ENCODE measurements at places on chromosomes 7 and 10.

DNA sequence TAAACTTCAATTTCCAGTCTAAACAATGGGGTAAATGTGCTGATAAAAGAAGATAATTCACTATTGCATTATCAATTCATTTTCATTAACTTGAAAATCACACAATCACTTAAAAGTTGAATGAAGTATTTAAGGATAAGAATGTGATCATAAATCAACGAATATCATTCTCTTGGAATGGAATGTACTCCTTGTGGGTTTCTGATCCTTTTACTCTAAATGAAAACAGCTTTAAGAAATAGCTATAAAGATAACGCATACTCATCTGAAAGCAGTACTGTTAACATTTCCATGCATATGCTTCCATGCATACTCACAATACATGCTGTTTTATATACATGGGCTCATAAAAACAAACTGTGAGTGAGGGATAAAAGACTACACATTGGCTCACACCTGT lies 108.8 kb downstream of the ATE1 start:
- no peak overlapping the region for H3K27ac ChIP-seq
- H3K27me3 ChIP-seq: no peaks in the 10 kb centered on the region
- H3K36me3 ChIP-seq: peaks cover 4% of the 10 kb centered on the region
- no peak overlapping the region for H3K4me3 ChIP-seq
- DNase-seq: no peak

- DNase-seq: no peak
- no peak overlapping the region for H3K4me3 ChIP-seq
- H3K27me3 ChIP-seq: peaks cover 15% of the 10 kb centered on the region
- no peak overlapping the region for H3K27ac ChIP-seq
These were observed 3.1 kb upstream of the C10orf90 start for GRCh38 chr10:126673565-126673964.

GRCh38 chr10:132320654-132321469 lies 11.1 kb upstream of the LRRC27 start:
- H3K27ac ChIP-seq: no peak overlapping the region
- no peak overlapping the region for H3K4me3 ChIP-seq
- no peaks in the 10 kb centered on the region for H3K27me3 ChIP-seq
- DNase-seq: no peak
- H3K4me1 ChIP-seq: no peaks in the 10 kb centered on the region

- H3K27me3 ChIP-seq: no peaks in the 10 kb centered on the region
- H3K27ac ChIP-seq: peak overlapping the region; percentile 84
- no peaks in the 10 kb centered on the region for H3K36me3 ChIP-seq
- H3K4me3 ChIP-seq: peak overlapping the region; percentile 51
- no peak for DNase-seq
These were observed 178.3 kb upstream of the KLF14 start for GRCh38 chr7:130912082-130912861.

GRCh38 chr7:28277958-28278357 lies 97.4 kb upstream of the JAZF1 start:
- no peaks in the 10 kb centered on the region for H3K27me3 ChIP-seq
- H3K36me3 ChIP-seq: no peaks in the 10 kb centered on the region
- H3K4me1 ChIP-seq: no peaks in the 10 kb centered on the region
- no peak overlapping the region for H3K27ac ChIP-seq
- no peak for DNase-seq

- DNase-seq: no peak
- no peaks in the 10 kb centered on the region for H3K27me3 ChIP-seq
- H3K4me1 ChIP-seq: no peaks in the 10 kb centered on the region
These were observed 184.7 kb downstream of the VTI1A start for GRCh38 chr10:112631501-112632400.

Data from esophagus muscularis mucosa (tissue), 4 donors.